ENCODE measurements at places on chromosomes 11 and 22.

GRCh38 chr11:72190631-72191071 is 1.3 kb upstream of the FOLR1 start:
- no peak for DNase-seq

- no peak for DNase-seq
Observed at GRCh38 chr11:29163231-29163630, 853.6 kb downstream of the KCNA4 start.

GRCh38 chr22:36366291-36366708 is 21.5 kb downstream of the MYH9 start:
- no peak for DNase-seq

- no peak for DNase-seq
Observed at GRCh38 chr11:75147875-75148263, 3.0 kb upstream of the SLCO2B1 start.

DNA sequence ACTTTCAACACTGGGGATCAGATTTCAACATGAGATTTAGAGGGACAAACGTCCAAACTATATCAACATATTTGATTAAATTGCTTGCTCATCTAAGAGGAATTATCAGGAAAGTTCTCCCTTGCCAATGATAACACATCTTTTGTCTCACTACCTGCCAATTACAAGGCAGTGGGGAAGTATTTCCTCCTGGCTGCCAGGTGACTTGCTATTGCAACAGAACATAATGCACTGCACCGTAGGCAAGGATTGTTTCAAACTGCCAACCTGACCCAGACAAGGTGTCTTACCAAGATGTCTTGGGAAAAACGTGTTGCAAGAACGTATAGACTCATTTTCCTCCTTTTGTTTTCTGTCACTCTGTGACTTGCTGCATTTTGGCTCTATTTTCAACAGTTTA is 711.6 kb downstream of the METTL15 start:
- no peak for DNase-seq

DNA sequence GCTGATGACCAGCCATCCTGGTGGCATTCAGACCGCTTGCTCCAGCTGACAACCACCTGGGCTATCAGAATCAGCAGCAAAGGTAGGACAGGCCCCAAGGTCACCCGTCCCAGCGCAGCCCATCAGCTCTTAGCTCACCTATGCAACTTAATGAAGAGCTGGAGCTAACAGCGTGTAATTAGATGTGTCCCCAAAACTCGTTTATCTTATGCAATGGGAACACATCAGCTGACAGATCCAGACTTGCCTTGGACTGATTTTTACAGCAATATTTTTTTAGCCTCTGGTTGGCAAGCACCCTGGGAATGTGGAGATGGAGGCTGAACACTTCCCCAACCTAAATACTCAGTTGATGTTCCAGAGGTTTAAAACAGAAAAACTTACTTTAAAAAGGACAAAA is 76.0 kb downstream of the PACSIN2 start:
- no peak for DNase-seq

GRCh38 chr22:47802421-47802820 is 1040.0 kb downstream of the TBC1D22A start:
- no peak for DNase-seq

DNA sequence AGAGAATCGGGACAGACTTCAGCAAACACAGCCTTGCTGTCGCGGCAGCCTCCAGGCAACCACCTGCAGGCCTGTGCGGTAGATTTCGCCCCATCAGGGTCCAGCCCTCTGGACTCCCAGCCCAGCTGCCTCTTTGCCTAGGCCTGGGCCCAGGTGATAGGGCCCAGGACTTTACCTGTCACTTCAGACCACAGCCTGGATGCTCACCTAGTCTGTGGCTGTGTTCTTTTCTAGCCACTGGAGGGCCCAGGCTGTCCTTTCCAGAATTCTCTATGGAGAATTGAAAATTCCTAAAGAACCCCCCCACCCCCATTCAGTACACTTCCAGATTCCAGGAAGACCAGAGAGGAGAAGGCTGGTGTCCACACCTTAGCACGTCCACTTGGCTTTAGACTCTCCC is 30.6 kb upstream of the RAB1B start:
- no peak for DNase-seq

DNA sequence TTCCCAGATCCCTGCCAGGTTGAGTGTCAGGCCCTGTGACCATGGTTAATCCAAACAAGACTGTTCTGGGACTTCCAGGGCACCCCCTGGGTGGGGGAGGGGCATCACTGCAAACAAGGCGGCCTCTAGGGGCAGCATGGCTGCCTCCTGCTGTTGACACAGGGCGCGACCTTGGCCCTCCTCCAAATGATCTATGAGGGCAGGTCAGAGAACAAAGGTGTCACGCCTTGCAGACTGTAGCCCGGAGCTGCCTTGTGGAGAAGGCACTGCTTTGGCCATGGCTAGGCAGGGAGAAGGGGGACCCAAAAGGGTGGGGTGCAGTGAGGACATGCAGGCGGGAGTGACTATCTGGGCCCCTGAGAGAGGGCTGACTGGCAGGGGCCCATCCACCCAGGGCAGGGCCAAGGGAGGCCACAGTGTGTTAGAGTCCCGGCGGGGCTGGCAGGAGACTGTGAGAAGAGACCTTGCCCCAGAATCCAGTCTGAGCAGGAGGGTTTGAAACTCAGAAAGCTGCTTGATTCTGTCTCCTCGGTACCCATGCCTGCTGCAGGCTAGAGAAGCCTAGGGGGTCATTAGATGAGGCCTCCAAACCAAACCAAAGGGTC is 35.6 kb downstream of the KCNC1 start:
- no peak for DNase-seq

DNA sequence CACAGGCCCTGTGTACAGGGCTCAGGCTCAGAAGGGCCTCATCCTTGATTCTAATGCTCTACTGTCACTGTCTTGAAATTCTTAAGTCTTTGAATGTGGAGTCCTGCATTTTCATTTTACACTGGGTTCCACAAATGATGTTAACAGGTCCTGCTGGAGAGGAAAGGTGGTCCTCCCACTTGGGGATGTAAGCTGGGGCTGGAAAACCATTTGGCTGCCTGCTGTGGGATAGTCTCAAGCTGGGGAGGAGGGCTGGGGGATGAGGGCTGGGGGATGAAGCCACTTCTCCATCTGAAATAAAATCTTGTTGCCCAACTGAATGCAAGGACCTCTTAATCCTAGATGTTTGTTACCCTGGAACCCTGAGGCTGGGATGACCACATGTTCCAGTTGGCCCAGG is 423.0 kb downstream of the TENM4 start:
- DNase-seq, result no peak

DNA sequence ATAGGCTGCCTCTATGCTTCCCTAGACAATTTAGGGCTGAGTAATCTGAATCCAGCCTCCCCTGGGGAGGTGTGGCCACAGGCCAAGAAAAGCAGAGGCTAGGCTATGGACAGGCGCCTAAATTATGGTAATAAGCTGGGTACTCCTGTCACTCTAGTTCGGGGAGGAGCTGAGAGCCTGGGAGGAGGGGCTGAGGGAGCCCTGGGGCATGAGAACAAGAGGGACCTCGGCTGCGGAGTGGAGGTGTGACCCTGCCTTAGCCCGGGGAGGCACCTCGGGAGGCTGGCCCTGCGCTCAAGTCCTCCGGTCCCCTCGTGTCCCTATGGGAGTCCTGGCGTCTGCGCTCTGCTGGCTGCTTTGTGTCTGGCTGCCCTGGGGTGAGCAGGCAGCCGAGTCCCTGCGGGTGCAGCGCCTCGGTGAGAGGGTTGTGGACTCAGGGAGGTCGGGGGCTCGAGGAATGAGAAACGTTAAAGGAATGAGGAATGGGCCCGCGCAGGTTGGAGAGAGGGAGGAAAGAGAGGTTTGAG is at the start of gene OTOG:
Gene OTOG, plus strand, starts transcription at position 209 of the 527 bp plus-strand sequence. Its CDS starts 114 bp downstream, at position 323.
- peak; percentile 58 for DNase-seq

DNA sequence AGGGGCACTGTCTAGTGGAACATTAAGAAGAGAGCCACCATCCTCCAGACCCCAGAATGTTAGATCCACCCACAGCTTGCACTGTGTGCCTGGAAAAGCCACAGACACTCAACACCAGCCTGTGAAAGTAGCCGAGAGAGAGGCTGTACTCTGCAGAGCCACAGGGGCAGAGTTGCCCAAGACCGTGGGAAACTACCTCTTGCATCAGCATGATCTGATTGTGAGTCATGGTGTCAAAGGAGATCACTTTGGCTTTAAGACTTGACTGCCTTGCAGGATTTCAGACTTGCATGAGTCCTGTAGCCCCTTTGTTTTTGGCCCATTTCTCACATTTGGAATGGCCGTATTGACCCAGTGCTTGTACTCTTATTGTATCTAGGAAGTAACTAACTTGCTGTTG is 115.9 kb upstream of the CCDC179 start:
- no peak for DNase-seq

DNA sequence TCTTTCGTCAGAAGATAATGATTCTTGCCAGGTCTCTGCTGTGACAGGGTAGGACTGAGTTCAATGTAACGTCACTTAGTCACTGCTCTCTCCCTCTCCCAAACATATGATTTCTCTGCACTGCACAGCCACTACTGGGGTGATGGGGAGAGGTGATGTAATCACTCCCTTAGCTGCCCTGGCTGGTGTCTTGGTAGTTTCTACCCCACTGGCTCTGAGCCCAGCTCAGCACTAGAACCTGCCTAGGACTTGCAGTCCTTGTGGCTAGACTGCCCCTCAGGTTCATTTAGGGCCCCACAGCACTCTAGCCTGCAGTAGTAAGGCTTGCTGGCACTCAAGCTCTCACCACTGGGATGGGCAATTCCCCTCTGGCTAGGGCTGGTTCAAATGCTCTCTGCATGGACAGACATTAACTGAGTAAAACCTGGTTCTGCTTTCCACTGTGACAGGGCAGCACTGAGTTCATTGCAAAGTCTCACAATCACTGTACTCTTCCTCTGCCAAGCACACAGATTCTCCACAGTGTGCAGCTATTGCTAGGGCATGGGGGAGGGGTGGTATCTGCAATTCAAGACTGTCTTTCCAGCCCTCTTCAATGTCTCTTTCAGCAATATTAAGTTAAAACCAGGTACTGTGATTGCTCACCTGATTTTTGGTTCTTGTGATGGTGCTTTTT is 571.4 kb upstream of the FAT3 start:
- DNase-seq, result no peak

GRCh38 chr22:49036513-49036912 is 791.2 kb downstream of the BRD1 start:
- no peak for DNase-seq

DNA sequence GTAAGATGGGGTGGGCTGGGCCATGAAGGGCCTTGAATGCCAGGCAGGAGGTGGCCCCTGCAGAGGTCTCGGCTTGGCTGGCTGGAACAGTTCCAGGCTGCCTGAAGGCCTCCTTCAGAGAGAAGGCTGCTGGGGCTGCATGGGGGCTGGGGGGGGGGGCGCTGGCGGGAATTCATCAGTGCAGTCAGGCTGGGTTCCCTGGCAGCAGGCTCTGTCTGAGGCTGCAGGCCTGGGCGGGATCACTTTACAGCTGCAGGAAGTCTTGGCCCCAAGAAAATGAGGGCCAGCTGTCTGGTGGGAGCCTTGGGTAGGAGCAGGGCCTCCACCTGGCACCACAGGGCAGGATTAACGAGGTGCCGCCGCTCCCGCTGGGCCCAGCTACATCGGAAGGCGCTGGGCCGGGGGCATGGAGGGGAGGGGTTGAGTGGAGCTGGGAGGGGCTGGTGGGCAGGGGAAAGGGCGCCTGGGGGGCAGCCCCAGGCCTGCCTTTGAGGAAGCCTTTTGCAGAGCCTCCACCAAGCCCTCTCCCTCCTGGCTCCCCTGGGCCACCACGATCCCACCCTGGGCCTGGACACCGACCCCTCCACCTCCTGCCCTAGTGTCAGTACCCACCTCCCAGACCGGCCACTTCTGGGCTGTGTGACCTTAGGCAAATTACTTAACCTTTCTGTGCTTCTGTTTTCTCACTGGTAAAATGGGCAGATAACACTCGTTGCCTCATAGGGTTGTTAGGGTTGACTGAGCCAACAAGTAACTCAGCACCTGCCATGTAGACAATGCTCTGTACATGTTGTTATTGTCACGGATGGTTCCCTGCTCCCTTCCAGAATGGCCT is 31.0 kb upstream of the HMOX1 start:
- DNase-seq, result peak; percentile 56

GRCh38 chr11:125494974-125495725 is 915 bp downstream of the FEZ1 start:
- no peak for DNase-seq

- no peak for DNase-seq
Observed at GRCh38 chr11:69480547-69481392, 693 bp upstream of the LINC01488 start.

DNA sequence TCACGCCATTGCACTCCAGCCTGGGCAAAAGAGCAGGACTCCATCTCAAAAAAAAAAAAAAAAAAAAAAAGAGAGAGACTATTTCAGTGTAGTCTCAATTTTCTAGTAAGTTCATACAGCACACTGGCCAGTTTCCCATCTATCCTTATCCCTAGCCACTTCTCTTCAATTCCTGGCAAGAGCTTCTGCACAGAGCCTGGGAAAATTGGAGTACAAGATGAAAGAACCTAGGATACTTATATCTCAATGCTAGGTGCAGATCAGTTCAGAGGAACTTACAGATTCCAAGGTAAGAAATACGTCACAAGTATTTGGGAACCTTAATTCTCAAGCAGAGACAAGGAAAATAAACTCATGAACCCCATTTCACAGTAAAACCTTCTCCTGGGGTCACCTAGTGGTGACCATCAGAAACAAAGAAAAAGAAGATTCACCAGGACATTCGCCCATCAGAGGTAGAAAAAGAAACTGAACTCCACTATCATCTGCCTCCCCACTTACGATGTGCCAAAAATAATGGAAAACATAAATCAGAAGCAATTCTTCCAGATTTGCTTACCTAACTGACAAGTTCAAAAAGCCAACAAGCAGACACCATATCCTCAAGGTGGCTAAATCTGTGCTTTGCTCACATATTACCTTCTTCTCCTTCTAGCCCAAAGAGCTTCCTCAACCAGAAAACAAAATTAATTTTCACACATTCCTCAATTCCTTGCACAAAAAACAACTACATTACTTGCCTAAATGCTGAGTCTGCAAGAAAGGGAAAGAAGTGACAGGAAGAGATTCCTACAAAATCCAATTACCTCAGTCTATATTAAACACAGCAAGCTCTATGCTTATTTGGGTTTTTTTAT is 4.9 kb downstream of the DENND5A start:
- no peak for DNase-seq

DNA sequence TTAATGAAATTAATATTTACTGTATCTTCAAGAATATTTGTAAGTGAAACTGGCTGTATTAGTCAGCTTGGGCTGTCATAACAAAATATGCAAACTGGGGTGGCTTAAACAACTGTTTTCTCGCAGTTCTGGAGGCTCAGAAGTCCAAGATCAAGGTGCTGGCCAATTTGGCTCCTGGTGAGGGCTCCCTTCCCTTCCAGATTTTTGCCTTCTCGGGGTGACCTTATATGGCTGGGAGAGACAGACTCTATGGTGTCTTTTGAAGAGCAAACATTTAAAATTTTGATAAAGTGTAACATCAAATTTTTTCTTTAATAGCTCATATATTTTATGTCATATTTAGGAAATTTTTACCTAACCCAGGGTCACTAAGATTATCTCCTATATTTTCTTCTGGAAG is 30.2 kb downstream of the CSTPP1 start:
- DNase-seq, result no peak

GRCh38 chr22:29258407-29259252 is 9.2 kb downstream of the RHBDD3 start:
- no peak for DNase-seq

- no peak for DNase-seq
Observed at GRCh38 chr11:44575288-44575672, 9.8 kb downstream of the CD82 start.
